ENCODE measurements at places on chromosomes 7 and 10.

- no peak for DNase-seq
These were observed 31.4 kb downstream of the PARP12 start for GRCh38 chr7:140031364-140031763.

GRCh38 chr7:94286111-94286510 lies 108.6 kb upstream of the COL1A2 start:
- no peak for DNase-seq

DNA sequence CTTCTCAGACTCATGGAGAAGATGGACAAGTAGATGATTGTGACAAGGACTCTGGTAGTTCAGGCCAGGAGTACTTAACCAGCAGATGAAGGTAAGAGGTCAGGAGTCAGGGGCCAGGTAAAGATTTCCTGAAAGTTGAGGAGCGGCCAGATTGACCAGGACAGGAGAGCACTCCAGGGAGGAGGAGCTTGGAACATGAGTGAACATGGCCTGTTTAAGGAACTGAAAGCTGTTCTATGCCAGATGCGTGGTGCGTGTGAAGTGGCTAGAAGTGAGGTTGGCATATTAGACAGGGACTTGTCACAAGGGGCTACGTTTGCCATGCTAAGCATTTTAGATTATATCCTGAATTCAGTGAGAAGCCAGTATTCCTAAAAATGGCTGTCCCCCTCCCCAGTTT lies 157.2 kb downstream of the WNT2 start:
- no peak for DNase-seq

- DNase-seq = no peak
These were observed 63.3 kb upstream of the GHITM start for GRCh38 chr10:84076047-84076388.

DNA sequence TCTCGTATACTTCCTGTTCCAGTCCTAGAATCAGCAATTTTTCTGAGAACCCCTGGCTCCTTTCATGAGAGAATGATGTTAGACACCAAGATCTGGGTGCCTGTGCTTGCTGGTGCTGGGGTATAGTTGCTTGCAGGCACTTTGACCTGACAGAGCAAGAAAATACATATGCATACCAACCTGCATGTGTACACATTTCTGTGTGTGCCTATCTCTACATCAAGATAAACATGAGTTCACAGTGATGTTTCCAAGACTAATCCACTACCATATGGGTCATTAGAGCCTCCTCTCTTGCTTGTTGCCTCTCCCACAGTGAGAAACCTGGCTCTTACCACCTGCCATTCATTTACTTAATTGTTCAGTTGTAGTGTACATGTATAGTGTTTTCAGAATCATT lies 229.1 kb upstream of the IGFBP3 start:
- DNase-seq = no peak

All from stimulated activated CD4-positive, alpha-beta T cell treated with anti-CD3 and anti-CD28 coated beads, Interleukin-1b, Interleukin-23, amount 100 ng/mL, for 1 hour (primary cell).